ENCODE measurements at places on chromosomes 13 and 19.
A peak's percentile ranks its signal among the peaks of the same experiment; 100 is the strongest.

GRCh38 chr19:38099966-38100365, 124.1 kb downstream of the DPF1 start:
- no peak for DNase-seq

- peak; percentile 63 for DNase-seq
Observed at GRCh38 chr19:48724796-48725753, 5.5 kb upstream of the MAMSTR start.

GRCh38 chr13:38180126-38180525, 169.5 kb upstream of the UFM1 start:
- no peak for DNase-seq

DNA sequence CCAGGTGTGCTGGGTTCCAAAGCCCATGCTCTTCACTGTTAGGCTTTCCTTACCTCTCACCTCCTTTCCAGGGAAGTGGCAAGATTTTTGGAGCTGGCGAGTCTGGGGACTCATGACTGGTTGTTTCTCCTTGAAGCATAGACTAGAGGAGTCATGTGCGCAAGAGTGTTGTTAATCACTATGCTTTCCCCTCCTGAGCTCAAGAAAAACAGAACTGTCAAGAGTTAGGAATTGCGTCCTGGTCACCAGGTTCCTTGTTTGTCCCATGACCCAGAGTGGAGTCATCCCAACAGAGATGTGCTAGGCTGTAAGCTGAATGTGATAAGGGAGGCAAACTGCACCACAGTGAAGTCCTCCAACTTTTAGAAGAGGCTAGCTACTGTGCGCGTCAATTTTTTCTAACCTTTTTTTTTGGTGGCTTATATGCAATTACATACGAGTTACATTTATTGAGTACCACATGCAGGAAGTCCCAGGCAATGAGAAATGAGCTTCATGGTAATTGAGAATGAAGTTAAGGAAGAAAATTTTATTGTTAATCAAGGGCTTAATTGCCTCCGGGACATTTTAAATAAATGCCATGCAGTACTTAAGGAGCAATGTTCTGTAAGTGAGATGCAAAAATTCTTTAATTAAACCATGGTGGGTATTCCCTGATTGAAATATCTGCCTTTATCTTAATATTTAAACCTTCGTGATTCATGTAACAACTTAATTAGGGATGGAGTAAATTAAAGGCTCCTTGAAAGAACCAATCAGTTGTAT, 233.9 kb downstream of the ZIC5 start:
- DNase-seq = no peak

DNA sequence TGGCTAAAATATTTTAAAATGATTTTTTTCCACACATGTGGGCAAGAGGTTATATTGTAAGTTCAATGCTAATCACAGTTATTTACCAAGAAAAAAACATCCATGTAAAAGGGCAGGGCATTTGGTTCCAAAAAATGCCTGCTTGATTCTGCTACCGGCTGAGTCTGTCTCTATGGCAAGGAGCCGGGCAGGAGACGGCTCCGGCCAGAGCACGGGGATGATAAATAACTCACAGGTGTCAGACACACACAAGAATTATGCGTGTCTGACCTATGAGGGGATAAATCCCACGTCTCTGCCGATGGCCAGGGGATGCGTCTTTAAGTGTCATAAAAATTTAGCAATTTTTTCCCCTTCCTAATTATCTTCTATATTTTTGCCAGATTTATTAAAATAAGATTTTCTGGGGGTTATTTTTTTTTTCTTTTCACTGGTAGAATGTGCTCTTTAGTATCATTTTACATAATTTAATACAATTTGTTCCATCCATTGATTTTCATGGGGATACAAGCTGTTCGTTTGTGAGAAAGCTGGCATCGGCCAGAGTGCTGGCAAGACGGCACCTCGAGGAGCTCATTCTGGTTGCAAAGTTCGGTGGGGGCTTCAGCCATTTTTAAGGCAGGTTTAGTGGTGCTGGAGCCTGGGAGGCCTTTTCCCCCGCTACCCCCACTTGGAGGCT, 253.9 kb downstream of the ZNF536 start:
- DNase-seq = no peak

DNA sequence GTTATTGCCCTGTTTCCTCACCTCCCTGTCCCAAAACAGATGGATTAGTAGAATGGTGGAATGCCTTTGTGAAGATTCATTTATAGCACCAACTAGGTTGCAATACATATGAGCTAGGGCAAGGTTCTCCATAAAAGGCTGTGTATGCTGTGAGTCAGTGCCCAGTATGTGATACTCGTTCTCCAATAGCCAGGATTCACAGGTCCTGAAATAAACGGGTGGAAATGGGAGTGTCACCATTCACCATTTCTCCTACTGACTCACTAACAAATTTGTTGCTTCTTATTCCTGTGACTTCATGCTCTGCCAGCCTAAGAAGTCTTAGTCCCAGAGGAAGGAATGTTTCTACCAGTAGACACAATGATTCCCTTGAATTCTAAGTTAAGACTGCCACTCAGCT, 1745.4 kb downstream of the SLITRK1 start:
- DNase-seq = no peak

DNA sequence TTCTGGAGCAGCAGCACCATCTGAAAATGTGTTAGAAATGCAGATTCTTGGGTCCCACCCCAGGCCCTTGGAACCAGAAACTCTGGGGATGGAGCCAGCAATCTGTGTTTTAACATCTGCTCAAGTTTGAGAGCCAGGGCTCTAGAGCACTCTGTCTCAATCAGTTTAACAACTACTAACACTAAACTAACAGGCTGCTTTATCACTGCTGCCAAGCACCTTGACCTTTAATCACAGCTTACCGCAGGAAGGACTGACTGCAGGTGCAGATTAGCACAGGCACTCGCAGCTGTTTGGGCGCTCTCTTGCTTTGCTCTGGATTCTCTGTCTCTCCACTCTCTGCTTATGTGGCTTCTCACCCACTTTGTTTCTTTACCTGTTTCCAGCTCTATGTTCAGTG, 163.5 kb downstream of the MTUS2 start:
- DNase-seq = no peak

DNA sequence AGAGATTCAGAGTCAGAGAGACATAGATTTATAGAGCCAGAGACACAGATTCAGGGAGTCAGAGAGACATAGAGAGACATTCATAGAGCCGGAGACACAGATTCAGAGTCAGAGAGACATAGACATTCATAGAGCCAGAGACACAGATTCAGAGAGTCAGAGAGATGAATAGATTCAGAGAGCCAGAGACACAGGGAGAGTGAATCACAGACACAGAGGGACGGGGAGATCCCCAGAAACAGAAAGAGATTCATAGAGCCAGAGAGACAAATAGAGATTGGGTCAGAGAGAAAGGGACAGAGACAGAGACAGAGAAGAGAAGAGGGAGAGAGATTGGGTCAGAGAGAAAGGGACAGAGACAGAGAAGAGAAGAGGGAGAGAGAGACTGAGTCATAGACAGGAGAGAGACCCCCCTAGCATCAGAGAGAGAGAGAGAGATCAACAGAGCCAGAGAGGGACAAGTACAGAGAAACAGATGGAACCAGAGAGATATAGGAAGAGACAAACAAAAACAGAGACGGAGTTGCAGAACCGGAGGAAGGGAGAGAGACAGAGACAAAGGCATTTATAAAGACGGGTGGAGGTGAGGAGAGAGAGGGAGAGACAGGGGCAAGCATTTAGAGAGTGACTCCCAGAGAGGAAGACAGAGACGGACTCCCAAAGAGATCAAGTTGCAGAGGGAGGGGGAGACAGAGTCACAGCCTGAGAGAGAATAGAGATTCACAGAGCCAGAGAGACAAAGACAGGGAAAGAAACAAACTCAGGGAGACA, 1.1 kb upstream of the PRKCG start:
- DNase-seq = no peak

GRCh38 chr13:93614776-93615175, 388.2 kb downstream of the GPC6 start:
- DNase-seq = no peak

DNA sequence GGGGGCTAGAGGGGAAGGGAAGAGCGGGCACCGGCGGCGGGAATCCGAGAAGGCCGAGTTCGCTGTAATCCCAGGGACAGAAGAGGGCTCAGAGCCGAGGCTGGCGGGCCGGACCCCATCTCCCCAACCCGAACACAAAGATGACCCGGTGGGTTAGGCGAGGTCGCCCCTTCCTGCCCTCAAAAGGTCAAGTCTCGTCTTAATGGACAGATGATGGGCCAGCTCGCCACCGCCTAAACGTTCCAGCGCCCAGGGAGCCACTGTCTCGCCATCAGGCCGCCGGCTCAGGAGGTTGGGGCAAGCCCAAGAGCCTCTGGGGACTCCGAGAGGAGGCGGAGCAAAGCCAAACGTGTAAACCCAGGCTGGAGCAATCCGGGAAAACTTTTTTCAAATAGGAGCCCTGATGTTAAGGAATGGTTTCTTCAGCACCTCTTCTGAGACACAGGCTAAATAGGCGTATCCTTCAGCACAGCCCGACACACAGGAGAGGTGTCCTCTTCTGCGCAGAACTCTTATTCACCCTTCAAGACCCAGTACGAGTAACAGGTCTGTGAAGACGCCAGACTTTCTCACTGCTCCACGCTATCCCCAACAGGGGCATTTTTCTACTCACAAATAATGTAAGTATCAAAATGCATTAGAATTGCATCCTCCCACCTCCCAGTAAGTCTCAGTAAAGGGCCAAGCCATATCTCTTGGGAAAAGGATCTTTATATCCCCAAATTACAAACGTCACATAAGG, 6.3 kb upstream of the POU4F1 start:
- DNase-seq = no peak

DNA sequence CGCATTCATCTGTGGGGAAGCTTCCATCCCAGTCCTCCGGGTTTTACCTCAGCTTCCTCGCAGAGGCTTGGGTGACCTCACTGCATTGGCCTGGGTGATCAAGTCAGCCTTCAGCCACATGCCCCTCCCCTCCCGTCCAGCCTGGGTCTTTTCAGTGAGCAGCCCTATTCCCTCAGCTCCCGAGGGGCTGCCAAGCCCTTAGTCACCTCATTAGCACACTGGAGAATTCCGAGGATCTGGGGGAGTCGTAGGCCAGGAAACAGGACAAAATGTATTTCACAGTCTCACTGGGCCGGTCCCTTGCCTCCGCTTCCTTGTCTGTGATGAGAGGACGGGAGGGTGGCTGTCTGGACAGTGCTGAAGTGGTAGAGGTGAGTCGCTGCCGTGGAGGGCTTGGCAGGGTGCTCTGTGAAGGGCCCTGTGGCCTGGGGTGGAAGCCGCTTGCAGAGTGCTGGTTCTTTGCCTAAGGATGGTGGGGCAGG, 19.9 kb downstream of the KDM4B start:
- peak; percentile 32 for DNase-seq

DNA sequence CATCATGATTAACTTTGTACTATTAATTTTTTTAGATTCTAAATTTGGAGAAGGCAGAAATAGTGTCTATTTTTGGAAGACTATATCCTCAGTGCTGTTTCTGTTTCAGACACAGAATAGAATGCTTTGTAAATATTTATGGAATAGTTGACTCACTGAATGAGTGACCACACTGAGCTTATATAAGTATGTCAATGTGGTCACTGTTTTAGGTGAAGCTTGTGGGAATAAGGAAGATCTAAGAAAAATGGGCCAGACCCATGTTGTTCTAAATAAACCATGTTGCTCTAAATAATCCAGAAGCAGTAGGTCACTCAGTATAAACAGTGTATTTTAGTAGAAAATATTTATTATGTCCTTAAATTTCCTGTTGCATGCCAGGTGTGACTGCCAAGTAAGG, 45.5 kb upstream of the DACH1 start:
- no peak for DNase-seq

GRCh38 chr19:39816287-39817048, 17.5 kb downstream of the DYRK1B start:
- DNase-seq = no peak

GRCh38 chr13:21517576-21517975, 58.5 kb upstream of the ZDHHC20 start:
- no peak for DNase-seq

GRCh38 chr19:16380314-16380695, 55.7 kb downstream of the KLF2 start:
- no peak for DNase-seq

- no peak for DNase-seq
Observed at GRCh38 chr19:9060564-9061340, 26.1 kb upstream of the OR1M1 start.

DNA sequence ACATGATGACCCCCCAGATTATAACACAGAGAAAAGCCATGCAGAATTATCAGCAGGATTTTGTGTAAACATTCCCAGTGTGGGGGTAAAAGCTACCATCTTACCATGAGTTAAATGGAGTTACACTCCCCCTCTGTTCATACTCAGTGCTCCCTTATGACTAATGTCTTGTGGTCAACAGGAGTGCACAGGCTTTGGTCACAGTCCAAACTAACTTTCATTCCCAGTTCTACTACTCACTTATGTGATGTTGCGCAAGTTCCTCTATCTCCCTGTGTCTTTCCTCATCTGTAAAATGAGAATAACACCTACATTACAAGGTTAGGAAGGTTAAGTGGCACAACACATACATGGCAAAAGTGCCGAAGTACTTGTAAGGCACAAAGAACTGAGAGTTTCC, 277.9 kb downstream of the RBM26 start:
- no peak for DNase-seq

- no peak for DNase-seq
Observed at GRCh38 chr19:7628589-7629311, 595 bp downstream of the XAB2 start.

GRCh38 chr19:6772028-6772865, at the start of gene VAV1:
VAV1 (plus strand) TSS chr19:6772708; CDS start chr19:6772808, 100 bp downstream.
- no peak for DNase-seq

DNA sequence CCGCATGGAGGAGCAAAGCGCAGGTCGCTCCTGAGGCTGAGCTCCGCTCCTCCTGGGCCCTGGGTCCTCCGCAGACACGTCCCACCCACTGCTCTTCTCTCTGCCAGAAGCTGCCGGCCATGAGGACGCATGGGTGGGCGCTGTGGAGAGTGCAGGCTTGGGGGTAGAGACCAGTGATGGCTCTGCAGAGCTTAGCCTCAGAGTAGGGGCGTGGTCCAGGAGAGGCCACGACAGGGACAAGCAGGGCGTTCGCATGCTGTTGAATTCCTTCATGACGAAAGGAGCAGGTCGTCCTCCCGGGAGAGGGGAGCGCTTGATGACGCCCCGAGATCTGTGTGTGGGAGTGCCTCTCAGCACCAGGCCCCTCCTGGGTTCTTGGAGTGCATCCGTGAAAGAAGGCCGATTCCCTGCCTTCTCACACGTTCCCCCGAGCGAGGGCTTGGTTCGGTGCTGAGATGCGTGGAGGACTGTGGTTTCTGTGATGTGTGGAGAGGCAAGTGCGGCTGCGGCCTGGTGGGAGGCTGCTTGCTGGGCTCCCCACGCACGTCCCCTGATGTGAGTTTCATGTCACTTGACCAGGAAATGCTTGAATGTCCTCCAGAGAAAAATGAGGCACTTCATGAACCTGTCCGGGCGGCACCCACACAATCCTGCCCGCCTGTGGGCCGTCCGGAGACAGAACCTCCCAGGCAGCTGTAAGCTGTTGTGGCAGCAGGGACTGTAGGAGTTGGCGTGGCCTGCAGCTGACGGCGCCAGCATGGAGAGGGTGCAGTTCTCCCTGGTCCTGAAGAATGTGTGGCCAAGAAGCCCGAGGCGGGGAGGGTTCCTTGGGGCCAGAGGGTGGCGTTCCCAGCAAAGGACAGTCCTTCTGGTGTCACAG, 4.5 kb downstream of the SF3A2 start:
- DNase-seq = no peak

Measured in AG04450 (cell line).